ENCODE measurements at places on chromosomes 6 and 20.

GRCh38 chr20:50992733-50993457 lies 30.0 kb downstream of the KCNG1 start:
- DNase-seq: peak; percentile 55

- no peak for DNase-seq
Observed at GRCh38 chr6:24980507-24981385, 45.0 kb upstream of the RIPOR2 start.

DNA sequence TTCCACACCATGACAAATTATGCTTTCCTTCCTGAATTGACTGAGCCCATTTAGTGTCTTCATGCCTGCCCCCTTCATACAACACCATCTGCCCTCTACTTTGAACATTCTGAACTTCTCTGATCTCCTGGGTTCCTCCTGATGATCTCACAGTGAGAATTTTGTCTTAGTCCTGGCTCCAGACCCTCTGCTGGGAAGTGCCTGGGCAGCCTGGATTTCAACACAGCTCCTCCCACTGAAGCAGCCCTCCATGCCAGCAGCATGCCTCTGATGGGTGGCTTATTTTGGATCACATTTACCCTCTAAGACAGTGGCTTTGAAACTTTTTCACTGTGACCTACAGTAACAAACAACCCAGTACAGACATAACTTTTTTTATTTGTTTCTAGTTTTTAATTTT lies 41.5 kb downstream of the DSE start:
- no peak for DNase-seq

DNA sequence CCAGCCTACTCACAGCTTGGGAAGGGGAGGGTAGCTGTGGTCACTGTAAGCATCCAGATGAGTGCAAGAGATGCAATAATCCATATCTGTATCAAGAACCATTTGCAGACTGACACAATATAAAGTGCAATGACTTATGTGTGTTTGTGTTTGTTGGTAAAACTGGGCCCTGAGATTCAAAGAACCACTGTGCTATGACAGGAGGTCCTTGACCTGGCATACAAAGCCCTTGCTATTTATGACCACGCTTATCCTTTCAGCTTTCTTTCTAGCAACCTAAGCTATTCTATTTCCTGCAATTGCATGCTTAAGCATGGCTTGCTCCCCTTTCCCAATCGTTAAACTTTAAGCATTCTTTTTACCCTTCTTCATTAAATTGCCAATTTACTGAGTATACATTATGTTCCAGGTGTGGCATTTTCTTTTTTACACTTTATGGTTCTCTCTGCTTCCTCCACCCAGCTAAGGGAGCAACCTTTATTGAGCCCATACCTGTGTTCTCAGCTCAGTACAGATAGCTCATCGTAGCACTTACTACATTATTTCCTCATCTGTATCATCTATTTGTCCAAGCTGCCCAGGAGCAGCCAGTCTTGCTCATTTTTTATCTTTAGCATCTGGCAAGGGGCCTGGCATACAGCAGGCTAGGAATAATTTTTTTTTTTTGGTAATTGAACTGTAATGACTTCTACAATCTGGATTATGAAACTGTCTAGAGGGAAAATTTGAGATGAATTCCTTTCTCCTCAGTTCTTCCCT lies 3.5 kb downstream of the MCUR1 start:
- DNase-seq: no peak

GRCh38 chr6:96844530-96844929 lies 7.3 kb upstream of the GPR63 start:
- no peak for DNase-seq

DNA sequence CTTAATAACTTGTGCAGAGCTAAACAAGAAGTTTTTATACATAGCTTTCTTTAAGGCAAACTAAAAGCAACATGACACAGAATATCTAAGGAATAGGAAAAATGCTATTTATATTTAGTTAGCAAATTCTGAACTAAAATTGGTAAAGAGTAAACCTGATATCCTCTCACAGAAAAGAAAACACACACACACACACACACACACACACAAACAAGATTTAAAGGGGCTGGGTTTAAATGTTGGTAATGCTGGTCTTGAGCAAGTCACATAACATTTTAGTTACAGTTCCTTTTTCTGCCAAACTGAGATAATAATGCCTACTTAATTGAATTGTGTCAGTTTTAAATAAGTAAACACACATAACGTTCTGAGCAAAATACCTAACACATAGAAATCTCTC lies 1.6 kb downstream of the TRDN start:
- no peak for DNase-seq

- no peak for DNase-seq
Observed at GRCh38 chr6:148602136-148602535, 144.7 kb upstream of the UST start.

GRCh38 chr6:81216668-81217067 lies 535.8 kb downstream of the TENT5A start:
- no peak for DNase-seq

GRCh38 chr6:139497345-139497961 lies 123.0 kb upstream of the CITED2 start:
- no peak for DNase-seq

DNA sequence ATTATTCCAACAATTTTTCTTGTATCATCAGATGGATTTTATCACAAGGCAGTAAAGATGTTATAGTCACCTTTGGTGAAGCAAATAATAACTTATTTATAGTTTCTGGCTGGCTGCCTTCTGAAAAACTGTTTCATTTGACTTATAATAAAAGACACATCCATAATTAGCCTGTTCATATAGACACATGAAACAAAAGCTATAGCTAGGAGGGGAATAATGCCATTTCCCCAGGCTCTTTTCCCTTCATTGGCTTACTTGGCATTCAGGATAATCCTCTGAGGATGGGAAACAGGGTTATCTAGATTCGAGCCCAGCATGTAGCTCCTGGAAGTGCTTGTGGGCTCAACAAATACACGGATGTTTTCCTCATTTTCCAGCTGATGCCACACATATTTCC lies 17.5 kb downstream of the MMP24 start:
- DNase-seq: no peak

- DNase-seq: no peak
Observed at GRCh38 chr6:98146656-98147055, 687.7 kb upstream of the POU3F2 start.

- DNase-seq: no peak
Observed at GRCh38 chr6:80690551-80691131, 584.2 kb downstream of the BCKDHB start.

- no peak for DNase-seq
Observed at GRCh38 chr6:139580592-139581484, 206.4 kb upstream of the CITED2 start.

DNA sequence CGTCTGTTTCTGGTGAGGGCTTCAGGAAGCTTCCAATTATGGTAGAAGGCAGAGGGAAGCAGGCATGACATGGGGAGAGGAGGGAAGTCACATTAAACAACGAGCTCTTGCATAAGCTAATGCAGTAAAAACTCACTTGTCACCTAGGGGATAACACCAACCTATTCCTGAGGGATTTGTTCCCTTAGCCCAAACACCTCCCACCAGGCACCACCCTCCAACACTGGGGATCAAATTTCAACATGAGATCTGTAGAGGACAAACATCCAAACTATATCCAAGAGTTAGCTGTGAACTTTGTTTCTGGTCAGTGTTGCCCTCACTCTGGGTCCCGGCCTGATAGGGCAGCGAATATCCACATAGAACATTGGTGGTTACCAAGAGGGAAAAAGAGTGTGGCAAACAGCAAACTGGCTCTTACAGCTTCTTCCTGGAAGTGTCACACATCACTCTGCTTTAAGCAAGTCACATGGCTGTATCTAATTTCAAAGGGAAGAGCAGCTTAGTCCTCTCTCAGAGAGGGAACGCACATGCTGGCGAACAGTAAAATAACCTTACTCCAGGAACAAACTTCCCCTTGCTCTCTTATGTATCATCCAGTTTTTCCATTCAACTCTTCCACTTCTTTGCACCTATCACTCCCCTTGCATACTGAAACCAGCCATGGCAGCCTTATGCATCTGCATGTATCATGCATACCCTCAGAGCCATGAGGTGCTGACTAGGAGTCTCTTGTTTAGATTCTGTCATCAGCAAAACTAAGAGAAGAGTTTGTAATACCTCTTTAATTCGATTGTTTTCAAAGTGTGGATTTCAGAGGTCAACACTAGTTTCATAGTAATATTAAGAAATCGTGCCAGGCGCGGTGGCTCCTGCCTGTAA lies 4.8 kb upstream of the MOCS1 start:
- no peak for DNase-seq

GRCh38 chr20:19864130-19864529 lies 106.1 kb downstream of the RIN2 start:
- DNase-seq: no peak

DNA sequence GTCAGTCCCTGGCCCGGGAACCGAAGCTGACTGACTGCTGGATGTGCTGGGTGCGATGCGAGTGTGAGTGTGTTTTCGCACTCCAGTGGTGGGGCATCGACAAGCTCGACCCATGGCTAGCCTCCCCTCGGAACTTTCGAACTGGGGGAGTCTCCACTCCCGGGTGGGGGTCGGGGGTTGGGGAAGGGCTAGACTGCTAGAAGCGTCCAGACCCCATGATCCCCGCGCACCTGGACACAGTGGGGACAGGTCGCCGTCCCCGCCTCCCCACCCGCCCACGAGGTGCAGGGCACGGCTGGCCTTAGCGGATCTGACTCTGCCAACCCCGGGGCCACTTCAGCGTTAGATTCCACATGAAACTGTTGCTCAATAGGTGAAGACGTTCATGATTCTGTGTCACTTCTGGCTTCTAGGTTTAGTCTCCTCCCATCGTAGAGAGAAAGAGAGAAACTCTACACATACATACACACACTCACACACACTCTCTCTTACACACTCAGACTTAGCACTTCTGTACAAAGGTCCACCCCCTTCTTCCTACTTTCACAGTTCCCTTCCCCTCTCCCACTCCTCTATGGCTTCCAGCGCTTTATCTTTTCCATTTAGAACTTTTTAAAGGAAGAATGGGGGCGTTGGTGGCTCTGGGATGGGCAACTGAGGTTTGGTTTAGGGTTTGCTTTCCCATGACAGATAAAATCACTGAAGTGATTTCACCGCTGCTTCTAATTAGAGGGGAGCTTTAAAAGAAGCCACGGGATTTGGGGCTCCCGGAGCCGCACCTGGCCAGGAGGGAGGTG lies 5.1 kb upstream of the TFAP2A start:
- DNase-seq: no peak

- no peak for DNase-seq
Observed at GRCh38 chr20:10568032-10568431, 105.8 kb downstream of the JAG1 start.

DNA sequence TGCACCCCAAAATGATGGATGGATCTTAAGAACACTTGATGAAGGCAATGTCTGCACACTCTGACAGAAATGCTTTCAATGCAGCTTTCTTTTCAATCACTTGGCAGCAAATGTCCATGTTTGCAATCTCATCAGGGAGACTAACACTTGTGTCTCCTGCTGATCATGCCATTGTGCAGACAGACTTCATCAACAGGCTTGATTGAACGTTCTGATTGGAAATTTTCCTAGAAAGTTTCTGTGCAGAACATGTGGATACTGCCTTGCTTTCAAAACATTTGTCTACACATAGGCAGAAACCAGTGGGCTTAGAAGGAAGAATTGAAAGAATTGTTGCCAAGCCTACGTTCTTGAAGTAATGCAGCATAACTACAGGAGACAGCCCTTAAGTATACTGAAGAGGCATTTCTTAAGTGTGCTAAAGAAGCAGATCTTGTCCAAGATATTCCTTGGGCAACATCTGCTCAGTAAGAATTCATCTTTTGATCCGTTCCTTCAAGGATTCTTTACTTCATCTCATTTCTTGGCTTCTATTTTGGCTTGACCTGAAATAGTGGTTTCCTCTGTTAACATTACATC lies 120.4 kb upstream of the PLCB4 start:
- no peak for DNase-seq

DNA sequence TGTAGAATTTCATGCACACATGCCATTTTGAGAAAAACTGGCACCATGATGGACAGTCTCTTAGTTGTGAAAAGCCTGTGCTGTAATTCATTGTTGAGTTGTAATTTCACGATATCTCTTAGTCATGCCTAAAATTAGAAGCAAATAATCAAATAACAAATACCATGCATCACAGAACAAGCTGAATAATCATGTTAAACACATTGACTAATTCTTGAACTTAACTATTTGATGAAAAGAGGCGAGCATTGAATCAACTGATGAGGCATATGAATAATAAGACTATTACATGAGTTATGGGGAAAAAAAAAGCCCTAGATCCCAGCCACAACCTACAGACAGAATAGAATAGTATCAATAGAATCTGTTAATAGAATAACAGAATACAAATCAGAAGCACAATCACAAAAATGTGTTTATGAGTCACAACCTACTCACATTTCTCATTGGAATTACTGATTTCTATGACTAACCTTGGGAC lies 14.2 kb upstream of the RNF217 start:
- no peak for DNase-seq

DNA sequence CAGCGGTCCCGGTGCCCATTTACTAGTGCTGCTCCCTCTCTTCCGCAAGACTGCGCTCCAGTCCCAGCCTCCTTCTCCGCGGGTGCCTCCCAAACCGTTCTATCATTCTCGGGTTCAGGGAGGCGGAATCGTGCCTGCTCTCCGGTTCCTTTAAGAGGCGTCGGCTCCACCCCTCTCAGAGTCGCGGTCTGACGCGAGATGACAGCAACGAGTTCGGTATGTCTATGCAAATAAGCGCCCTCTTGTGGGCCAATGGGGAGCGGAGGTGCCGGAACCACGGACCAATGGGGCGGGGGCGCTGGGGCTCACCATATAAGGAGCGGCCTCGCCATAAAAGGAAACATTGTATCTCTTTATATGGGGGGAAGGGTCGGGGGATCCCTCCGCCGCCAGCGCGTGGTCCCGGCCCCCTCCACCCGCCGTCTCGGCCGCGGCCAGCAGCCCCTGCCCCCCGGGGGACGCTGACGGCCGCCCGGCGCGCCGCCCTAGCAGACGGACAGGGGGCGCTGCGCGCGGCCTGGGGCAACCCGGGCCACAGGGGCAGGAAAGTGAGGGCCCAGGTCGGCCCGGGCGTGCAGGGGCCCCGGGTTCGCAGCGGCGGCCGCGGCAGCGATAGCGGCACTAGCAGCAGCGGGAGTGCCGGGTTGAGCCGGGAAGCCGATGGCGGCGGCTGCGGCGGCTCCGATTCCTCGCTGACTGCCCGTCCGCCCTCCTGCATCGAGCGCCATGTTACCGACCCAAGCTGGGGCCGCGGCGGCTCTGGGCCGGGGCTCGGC lies at the start of gene SRF:
Gene SRF, plus strand, starts transcription at position 339 of the 776 bp plus-strand sequence. Its CDS starts 388 bp downstream, at position 727.
- DNase-seq: peak; percentile 97

DNA sequence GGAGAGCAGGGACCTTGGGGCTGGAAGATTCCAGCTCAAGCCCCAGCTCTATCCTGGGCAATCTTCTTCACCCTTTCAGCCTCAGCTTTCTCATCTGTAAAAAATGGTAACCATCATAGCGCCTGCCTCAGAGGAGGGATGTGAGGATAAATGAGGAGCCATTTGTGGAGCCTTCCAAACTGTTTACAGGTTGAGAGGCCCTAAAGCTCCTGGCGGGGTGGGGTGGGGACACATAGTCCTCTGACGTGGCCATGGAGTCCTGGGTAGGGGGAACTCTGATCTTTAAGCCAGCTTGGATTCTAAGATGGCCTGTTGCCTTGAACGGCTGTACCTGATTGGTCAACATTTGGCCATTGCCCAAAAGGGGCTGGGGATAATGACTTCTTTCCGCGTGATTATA lies 111.1 kb downstream of the TOX2 start:
- no peak for DNase-seq

All from SW 1271 (cell line).